ENCODE measurements at places on chromosomes 2 and 18. TPM values are rescaled to one million over a fixed set of nuclear protein-coding genes. Genes with fewer than 3 reads are reported as not detected.
A peak's percentile ranks its signal among the peaks of the same experiment; 100 is the strongest.

DNA sequence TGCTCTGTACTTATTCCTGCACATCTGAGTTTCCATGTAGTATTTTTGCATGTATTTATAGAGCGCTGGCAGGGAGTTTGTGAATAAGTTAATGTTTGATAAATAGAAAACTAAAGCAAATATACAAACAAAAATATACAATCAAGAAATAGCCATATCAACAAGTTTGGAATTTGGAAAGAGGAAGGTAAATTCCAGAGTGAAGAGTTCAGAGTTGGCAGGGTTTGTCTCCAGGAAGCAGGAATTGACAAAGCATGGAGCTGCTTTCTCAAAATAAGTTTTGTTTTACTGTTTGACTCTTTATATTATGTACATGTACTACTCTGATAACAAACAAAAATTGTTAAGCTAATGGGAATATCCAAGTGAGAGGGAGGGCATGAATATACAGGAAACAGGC is 80.3 kb downstream of the SPOPL start:
- no peak for DNase-seq
- H3K36me3 ChIP-seq, result no peaks in the 10 kb centered on the region
- no peaks in the 10 kb centered on the region for H3K4me1 ChIP-seq
- no peak overlapping the region for H3K27ac ChIP-seq

- no peak overlapping the region for H3K27ac ChIP-seq
- H3K4me1 ChIP-seq, result peaks cover 11% of the 10 kb centered on the region
- no peak overlapping the region for H3K4me3 ChIP-seq
- peak; percentile 42 for DNase-seq
- H3K27me3 ChIP-seq, result no peaks in the 10 kb centered on the region
Observed at GRCh38 chr2:119753041-119753929, 6.4 kb upstream of the PTPN4 start.

GRCh38 chr2:240723851-240724250 is 32.2 kb downstream of the AQP12A start:
- no peaks in the 10 kb centered on the region for H3K27me3 ChIP-seq
- no peaks in the 10 kb centered on the region for H3K36me3 ChIP-seq
- no peak overlapping the region for H3K27ac ChIP-seq
- H3K4me1 ChIP-seq, result no peaks in the 10 kb centered on the region

DNA sequence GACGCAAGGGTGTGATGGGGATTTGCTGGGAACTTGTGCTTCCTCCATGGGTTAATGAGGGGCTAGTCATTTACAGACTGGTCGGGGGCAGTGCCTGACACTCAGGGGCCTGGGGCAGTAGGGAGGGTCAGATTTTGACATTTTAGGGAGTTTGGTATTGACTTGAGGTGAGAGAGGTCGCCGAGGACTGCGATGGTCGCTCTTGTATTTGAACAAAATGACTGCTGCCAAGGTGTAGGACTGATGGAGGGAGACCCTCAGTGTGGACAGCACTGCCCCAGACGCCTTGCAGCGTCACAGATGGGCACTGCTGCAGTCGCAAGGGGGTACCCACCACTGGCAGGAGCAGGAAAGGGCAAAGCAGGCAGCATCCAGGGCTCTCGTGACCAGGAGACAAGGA is 182.9 kb downstream of the RTP5 start:
- no peaks in the 10 kb centered on the region for H3K36me3 ChIP-seq
- no peaks in the 10 kb centered on the region for H3K4me1 ChIP-seq
- H3K27ac ChIP-seq, result no peak overlapping the region
- no peak overlapping the region for H3K4me3 ChIP-seq
- no peak for DNase-seq

DNA sequence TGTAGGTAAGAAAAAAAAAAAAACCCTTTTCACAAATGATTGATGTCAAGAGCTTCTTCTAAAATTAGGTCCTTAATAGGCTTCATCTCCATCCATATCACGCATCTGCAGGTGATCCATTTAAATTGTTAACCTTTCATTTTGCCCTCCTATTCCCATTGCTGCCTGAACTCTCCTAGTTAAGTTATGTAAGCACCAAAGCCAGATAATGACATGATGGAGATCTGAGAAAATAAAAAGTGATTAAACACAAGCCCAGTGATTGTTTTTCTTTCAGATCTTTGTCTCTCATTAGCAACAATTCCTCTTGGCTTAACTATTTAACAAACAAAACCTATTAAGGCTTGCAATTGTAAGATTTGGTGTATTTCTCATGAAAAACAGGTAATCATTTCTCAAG is 20.0 kb downstream of the LANCL1 start:
- H3K4me3 ChIP-seq, result no peak overlapping the region
- H3K27me3 ChIP-seq, result no peaks in the 10 kb centered on the region
- no peaks in the 10 kb centered on the region for H3K36me3 ChIP-seq

SCN7A gene
- total RNA-seq, result 19.7 TPM

ALPG gene
- not detected for total RNA-seq

RNASEH1 gene
- 17.7 TPM for total RNA-seq

GRCh38 chr2:212726403-212726802 is 187.8 kb upstream of the ERBB4 start:
- no peak overlapping the region for H3K27ac ChIP-seq
- H3K4me3 ChIP-seq, result no peak overlapping the region

DNA sequence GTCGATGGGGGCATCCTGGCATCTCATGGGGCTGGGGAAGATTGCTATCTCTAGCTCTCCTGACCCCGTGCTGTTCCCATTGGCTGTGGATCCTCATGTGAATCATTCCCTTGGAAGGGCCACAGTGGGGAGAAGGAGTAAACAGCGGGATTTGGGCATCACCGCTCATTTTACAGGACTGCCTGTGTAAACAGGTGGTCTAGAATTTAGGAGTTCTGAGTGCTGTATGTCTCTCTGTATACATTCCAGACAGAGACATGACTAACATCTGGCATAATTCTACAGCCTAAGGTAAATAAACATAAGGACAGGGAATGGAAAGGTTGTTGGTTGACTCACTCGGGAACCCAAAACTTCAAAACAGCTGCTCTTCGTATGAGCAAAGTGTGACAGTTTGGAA is 92.7 kb downstream of the COPS8 start:
- no peak overlapping the region for H3K27ac ChIP-seq
- no peak overlapping the region for H3K4me3 ChIP-seq

- H3K36me3 ChIP-seq, result no peaks in the 10 kb centered on the region
- H3K27me3 ChIP-seq, result peaks cover 27% of the 10 kb centered on the region
- no peaks in the 10 kb centered on the region for H3K4me1 ChIP-seq
- H3K4me3 ChIP-seq, result peak overlapping the region; percentile 52
- H3K27ac ChIP-seq, result no peak overlapping the region
- DNase-seq, result peak; percentile 70
Observed at GRCh38 chr2:95076705-95077529, 44.7 kb downstream of the MRPS5 start.

GRCh38 chr2:27855476-27855875 is 34.7 kb downstream of the RBKS start:
- no peak overlapping the region for H3K27ac ChIP-seq
- H3K27me3 ChIP-seq, result no peaks in the 10 kb centered on the region
- no peaks in the 10 kb centered on the region for H3K36me3 ChIP-seq
- H3K4me3 ChIP-seq, result no peak overlapping the region

DNA sequence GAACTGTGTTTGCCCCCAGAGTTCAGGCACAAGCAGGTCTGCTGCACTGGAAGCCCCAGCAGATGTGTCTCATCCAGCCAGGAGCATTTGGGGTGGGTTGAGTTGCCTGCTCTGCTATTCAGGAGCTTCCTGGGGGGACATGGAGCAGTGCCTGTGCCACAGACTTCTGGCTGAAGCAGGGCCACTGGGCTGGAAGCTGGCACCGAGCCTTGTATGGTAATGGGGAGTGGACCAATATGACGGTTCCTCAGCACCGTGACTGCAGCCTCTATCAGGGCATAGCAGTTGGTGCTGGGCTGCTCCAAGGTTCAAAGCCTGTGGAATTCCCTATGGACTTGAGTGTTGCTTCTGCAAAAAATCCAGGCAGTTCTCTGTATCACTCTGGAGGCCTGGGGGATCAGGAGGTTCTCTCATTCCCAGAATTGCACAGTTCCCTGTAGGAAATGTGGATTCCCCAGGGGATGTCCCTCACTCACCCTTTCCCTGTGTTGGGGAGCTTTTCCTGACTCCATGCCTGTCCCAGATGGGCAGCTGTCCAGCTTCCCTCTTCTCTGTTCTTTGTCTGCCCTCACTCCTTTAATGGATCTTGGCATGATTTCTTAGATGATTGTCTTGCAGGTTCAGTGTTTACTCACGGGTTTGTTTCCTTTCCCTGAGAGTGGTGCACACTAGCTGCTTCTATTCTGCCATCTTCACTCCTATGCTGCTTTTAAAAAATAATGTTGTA is 37.2 kb upstream of the THSD7B start:
- H3K4me3 ChIP-seq, result no peak overlapping the region
- H3K4me1 ChIP-seq, result no peaks in the 10 kb centered on the region
- no peaks in the 10 kb centered on the region for H3K36me3 ChIP-seq
- no peak overlapping the region for H3K27ac ChIP-seq
- no peak for DNase-seq
- H3K27me3 ChIP-seq, result no peaks in the 10 kb centered on the region

DNA sequence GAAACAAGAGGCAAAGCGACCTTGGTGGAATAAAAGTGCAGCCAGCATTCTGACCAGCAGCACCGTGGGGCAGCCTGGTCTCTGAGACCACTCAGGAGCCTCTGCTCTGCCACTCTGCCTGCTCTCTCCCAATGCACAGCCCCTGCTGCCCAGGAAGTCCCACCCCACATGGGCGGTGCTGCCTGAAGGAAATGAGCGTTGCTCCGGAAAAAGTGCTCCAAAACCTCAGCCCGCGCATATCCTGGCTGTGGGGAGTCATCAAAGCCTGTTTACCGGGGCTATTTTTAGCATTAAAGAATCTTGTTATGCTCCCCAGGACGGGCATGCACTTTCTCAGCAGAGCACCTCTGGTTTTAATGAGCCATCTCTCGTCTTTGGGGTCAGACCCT is 54.5 kb downstream of the EPAS1 start:
- H3K4me3 ChIP-seq, result no peak overlapping the region
- peak; percentile 18 for DNase-seq
- no peaks in the 10 kb centered on the region for H3K4me1 ChIP-seq
- no peaks in the 10 kb centered on the region for H3K36me3 ChIP-seq

DNA sequence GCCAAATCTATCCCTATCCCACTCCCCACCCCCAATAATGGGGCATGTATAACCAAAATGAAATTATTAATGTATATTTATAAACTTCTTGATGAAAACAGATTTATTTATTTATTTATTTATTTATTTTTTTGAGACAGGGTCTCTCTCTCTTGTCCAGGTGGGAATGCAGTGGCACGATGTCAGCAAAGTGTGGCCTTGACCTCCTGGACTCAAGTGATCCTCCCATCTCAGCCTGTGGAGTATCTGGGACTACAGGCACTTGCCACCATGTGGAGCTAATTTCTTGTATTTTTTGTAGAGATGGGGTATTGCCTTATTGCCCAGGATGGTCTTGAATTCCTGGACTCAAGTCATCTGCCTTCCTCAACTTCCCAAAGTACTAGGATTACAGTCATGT is 28.0 kb upstream of the HNRNPA3 start:
- no peak for DNase-seq
- H3K4me3 ChIP-seq, result no peak overlapping the region
- H3K4me1 ChIP-seq, result no peaks in the 10 kb centered on the region
- no peaks in the 10 kb centered on the region for H3K36me3 ChIP-seq
- no peaks in the 10 kb centered on the region for H3K27me3 ChIP-seq

RAD51AP2 gene
- total RNA-seq, result not detected

DNA sequence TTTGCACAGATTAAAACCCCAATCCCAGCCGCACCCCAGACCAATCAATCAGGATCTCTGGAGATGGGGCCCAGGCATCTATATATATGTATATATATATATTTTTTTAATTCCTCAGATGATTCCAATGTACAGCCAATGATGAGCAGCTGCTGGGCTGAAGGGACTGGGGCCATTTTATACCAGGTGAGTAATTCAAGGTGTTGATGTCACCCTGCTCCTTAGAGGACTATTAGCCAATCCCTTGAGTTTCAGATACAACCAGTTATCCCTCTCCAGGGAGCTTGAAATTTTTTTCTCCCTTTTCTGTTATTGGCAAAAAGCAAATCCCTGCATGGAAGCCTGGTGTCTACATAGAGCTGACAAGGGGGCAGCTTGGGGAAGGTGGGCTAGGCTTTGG is 59.8 kb downstream of the MCFD2 start:
- no peaks in the 10 kb centered on the region for H3K36me3 ChIP-seq
- H3K4me3 ChIP-seq, result no peak overlapping the region
- DNase-seq, result no peak

DNA sequence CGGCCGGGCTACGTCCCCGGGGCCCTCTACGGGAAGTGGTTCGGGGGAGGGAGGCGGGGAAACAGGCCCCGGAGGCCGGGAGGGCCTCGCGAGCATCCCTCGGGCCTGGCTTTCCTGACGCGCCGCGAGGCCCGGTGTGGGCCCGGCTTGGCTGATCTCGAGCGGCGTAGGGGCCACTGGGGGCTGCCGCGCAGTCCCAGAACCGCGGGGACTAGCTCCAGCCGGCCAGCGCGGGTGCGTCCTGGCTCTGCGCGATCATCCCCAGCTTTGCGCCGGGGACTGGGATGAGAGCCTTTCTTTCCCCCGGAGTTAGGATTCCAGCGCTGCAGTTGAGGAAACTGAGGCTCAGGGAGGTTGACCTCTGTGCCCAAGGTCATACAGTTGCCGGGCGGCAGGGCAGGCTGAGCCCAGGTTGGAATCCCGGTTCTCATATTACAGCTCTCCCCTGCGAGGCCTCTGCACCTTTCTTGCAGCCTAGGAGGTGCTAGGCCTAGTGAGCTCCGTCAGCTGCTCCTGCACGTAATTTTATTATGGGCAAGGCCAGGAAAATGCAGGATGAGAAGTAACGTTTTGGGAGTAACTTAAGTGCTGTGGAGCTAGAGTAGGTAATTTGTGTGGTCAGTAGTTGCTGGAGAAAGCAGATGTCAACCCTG is 501 bp downstream of the LPIN1 start:
- no peaks in the 10 kb centered on the region for H3K36me3 ChIP-seq
- DNase-seq, result no peak
- H3K4me3 ChIP-seq, result peak overlapping the region; percentile 34
- H3K27me3 ChIP-seq, result no peaks in the 10 kb centered on the region
- peaks cover 14% of the 10 kb centered on the region for H3K4me1 ChIP-seq

ITGB6 gene
- total RNA-seq, result not detected

DNA sequence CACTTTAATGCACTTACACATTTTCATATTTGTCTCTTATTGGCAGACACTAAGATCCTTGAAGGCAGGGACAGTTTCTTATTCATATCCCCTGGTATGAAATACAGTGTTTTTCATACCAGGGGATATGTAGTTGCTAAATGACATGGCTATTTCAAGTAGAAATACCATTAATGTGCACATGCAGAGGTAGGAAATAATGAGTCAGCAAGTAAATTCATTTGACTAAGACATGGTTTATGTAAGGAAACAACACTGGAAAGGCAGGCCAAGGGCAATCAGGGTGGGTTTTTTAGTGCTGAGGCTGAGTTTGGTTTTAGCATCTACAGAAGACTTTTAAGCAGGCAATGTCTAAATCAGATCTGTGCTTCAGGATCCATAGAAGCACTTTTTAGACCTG is 155.9 kb downstream of the WDPCP start:
- H3K27ac ChIP-seq, result no peak overlapping the region
- no peaks in the 10 kb centered on the region for H3K36me3 ChIP-seq
- no peak for DNase-seq
- H3K27me3 ChIP-seq, result no peaks in the 10 kb centered on the region
- H3K4me3 ChIP-seq, result no peak overlapping the region

GRCh38 chr2:102005989-102006885 is 14.5 kb downstream of the IL1R2 start:
- no peak overlapping the region for H3K27ac ChIP-seq
- H3K36me3 ChIP-seq, result no peaks in the 10 kb centered on the region
- peak overlapping the region; percentile 24 for H3K4me3 ChIP-seq
- peaks cover 12% of the 10 kb centered on the region for H3K4me1 ChIP-seq
- no peaks in the 10 kb centered on the region for H3K27me3 ChIP-seq

NETO1 gene
- not detected for total RNA-seq

RAB11FIP5 gene
- total RNA-seq, result 38.0 TPM

LOXHD1 gene
- total RNA-seq, result 0.28 TPM
